ENCODE measurements at places on chromosomes 7 and 10.

- no peak for DNase-seq
These were observed 289.7 kb downstream of the TCF7L2 start for GRCh38 chr10:113239566-113240350.

DNA sequence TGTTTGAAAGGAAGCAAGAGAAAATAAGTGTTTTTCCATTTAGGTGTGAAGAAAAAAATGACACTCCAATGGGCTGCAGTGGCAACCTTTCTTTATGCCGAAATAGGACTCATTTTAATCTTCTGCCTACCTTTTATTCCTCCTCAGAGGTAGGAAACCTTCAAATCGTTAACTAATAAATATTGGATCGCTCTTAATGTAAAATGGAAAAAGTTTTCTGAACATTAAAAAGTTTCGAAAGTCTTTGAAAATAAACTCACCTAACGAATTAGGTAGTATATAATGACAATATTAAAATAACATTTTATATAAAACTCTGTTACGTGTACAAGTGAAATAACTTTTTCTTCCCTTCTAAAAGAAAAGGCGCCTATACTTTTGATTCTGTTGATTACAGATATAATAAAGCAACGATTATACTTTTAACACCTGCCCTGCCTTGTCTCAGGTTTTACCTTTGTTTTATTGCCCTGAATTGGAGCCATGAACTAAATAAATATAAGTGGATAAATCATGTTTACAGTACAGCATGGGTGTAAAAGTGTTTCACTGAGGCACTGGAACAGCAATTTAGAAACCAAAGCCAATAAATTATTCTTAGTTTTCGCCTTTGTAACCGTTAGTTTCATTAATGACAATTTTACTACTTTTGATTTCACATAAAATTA, 804 bp downstream of the BCAP29 start:
- DNase-seq: no peak

DNA sequence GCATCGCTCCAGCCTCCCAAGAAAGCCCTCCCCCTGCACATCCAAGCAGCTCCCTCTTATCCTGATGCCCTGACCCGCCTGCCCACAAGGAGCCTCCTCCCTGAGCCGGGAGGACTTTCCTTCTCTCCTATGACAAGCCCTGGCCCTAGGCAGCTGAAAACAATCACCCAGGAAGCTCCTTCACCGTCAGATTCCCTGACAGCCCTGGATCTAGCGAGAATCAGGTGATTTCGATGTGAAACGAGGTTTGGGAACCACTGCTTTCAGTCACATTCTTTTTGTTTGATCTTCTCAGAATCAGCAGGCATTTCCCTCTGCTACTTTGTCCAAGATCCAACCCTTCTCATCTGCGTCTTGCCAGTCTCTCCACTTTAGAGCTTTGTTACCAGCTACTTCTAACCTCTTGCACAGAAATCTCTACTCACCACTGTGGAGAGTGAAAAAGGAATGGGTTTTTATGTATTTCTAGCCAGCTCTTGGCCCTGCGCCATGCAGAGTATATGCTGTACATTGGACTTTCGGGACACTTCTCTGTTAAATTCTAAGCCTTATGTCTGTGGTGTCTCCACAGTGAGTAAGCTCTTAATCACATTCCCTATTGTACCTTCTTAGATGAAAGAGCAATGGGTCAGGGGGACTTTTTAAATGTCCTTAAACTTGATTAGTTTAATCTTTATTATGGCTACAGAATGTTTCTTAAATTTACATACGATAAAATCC, 253.2 kb upstream of the C7orf33 start:
- no peak for DNase-seq

DNA sequence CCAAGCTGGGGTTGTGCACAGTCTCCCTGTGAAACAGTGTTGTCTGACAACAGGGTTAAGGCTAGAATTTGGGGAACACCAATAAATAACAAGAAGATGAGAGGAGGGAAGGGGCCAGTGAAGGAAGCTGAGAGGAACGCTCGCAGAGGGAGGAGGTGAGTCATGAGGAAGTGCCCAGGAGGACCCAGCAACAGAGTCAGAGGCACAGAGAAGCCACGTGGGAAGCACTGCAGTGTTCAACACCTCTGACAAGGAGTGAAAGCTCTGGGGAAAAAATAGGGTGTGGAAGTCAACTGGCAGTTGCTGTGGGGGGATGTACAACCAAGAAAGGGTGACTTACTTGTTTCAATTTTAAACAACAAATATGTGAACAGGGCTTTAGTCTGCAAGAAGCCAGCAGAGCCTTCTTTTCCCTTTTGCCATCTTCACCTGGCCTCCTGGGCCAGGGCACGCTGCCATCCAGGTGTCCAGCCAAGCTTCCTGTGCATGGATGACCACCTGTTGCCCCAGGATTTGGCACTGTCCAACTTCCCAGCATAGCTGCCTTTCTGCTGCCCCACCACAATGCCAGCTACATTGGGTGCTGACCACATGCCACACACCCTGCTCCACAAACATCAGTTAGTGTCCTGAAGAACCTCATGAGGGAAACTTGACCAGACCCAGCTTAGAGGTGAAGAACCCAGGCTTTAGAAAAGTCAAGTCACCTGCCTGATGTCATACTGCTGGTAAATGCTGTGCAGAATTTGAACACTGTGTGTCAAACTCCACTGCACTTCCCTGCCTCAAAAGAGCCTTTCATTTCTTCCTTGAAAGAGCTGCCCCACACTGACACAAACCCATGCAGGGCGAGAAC, 69.6 kb downstream of the ATXN7L1 start:
- no peak for DNase-seq

DNA sequence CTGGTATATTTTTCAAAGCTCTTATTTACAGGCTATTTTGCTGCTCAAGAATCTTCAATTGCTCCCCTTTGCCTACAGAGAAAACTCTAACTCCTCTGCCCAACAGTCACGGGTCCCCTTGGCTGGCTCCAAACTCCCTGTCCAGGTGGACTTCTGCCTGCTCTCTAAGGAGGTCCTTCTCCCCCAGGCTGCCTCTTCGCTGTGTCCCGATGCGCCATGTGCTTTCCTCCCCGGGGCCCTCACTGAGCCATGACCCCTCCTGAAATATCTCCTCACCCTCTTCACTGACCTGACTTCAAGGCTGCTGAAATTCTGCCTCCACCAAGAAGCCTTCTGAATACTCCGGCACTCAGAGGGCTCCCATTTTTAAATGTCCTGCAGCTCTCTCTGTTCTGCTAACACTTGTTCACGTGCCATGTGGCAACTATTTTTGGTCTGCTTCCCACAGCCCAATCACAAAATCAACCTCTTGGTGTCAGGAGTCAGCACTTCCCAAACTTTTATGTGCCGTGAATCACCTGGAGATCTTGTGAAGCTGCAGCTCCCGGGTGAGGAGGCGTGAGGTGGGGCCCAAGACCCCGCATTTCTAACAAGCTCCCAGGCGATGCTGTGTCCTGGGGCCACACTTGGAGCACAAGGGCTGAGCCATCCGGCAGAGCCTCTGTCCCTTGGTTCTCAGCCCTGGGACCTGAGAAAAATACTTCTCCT, 85.7 kb upstream of the COL13A1 start:
- no peak for DNase-seq

GRCh38 chr7:112263519-112263918, 57.0 kb downstream of the ZNF277 start:
- no peak for DNase-seq

- no peak for DNase-seq
These were observed 103.7 kb downstream of the GLI3 start for GRCh38 chr7:42133321-42133720.

DNA sequence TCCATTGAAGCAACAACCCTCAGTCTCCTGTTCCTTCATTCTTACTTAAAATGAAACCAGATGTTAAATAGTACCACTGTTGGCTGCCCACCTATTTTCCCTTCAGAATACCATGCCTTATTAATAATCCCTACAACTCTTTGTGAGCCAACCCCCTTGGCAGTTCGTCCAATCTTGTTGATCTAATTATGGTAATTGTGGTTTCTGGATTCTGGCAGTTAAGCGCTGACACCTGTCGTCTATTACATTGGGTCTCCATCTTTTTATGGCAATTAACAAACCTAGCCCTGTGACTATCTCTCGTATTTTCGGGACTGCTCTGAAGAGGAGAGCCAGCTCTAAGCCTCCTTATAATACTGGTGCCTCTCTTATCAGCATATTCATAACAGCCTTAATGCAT, 432.0 kb downstream of the ATRNL1 start:
- DNase-seq: no peak

DNA sequence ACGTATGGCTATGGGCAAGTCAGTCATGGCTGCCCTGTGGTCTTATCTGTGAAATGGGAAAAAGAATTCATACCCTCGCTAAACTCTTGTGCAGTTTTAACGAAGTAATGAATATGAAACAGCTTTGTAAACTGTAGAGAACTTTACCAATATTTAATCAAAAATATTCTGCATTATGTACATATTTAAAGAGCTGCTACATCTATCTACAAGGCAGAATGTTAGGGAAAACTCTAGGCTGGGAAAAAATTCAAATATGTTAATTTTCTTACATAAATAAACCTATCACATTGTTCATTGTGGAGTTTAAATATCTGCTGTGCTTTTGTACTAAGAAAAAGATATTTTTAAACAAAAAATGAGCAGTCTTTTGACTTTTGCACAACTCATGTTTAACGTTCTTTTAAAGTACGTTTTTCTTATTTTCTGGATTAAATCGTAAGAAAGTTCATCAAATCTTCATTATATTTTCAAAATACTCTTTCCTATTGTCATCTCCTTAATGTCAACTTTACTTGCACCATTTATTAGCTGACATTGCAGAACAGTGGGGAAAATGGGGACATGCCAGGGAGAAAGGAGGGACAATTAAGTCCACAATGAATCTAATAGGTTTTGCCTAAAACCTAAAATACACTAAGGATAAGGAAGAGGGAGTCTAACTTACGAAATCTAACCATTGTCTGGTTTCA, 57.5 kb downstream of the ICA1 start:
- DNase-seq: no peak

- DNase-seq: no peak
These were observed 26.4 kb upstream of the PRKAR2B start for GRCh38 chr7:107017965-107018719.

DNA sequence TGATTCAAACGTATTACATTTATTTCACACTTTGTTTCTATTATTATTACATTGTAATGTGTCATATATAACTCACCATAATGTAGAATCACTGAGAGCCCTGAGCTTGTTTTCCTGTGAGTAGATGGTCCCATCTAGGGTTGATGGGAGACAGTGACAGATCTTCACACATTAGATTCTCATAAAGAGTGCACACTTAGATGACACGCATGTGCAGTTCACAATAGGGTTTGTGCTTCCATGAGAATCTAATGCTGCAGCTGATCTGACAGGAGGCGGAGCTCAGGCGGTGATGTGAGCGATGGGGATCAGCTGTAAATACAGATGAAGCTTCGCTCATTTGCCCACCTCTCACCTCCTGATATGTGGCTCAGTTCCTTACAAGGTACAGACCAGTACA, 36.1 kb downstream of the BMPER start:
- DNase-seq: no peak

DNA sequence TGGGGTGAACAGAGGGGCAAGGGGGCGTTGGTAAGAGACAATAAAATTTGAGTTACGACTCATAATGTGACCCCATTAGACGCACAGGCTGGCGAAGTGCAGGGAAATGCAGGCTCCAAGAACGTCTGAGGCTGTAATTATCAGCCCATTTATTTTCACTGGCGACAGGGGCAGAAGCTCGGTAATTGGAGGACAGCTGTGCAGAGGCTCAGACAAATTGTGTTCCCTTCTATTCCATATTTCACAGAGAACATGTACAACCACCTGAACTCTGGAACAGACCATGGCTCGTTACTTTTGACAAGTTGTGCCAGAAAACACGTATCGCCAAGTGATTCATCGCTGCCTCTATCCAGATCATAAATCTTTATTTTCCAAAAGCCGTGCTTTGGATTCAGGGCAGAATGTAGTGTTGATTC, 137.3 kb upstream of the FRMD4A start:
- no peak for DNase-seq

DNA sequence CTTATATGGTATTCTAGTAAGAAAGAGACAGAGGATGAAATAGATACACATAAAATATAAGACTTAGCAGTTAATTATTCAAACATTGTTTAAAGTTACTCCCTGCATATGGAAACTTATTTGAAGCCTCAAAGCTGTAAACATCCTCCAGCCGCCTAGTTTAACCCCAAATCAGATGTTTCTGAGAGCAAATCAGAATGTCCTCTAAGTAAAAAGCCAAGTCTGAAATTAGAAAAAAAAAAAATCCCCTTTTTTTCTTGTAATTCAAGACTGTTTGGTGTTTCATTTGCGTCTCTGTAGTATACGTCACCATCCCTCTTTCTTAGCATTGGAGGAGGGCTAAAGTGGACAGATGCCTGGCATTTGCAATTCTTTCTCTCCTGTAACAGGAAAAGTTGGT, 46.4 kb downstream of the TMEM26 start:
- DNase-seq: no peak

- no peak for DNase-seq
These were observed 34.2 kb upstream of the LAMB4 start for GRCh38 chr7:108164342-108164741.

DNA sequence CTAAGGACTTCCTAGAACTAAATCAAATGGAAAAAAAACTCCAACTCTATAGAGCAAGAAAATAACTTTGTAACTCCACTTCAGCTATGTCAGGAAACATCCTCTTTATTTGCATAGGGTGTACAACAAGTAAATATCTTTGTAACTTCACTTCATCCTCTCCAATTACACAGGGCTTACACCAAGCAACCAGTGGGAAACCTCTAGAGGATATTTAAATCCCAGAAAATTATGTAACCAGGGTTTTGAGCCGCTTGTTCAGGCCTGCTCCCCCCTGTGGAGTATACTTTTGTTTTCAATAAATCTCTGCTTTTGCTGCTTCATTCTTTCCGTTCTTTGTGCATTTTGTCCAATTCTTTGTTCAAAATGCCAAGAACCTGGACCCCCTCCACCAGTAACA, 22.2 kb downstream of the LIPJ start:
- DNase-seq: no peak

DNA sequence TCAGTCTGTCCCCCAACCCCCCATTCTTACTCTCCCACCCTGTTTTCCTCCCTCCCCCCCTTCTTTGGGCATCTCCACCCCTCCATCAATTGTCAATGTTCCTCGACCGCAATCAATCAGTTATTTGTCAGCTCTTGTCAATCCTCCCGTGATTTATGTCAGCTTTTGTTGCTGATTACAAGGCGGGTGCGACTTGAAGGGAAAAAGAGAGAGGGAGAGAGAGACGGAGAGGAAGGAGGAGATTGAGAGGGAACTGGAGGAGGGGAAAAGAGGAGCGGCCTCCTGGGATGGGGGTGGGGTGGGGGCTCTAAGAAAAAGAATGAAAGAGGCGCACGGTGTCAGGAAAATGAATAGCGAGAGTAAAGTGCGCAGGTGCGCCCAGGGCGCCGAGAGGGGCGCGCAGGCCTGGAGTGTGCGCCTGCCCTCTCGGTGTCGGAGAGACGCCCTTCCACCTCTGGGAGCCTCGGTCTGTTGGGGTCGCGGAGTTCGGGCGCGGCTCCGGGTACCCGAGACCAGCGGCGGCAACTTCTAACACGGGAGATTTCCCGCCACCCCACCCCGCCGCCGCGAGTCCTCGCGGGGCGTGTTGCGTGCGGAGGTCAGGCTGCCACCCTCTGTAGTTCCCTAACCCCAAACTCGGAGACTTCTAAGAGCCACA, 1.1 kb upstream of the ZNF503 start:
- peak; percentile 56 for DNase-seq

All from mesothelial cell of epicardium (in vitro differentiated cells).